ENCODE measurements at places on chromosomes 11 and 22. TPM values are rescaled to one million over a fixed set of nuclear protein-coding genes. Genes with fewer than 3 reads are reported as not detected.
A peak's percentile ranks its signal among the peaks of the same experiment; 100 is the strongest.

DNA sequence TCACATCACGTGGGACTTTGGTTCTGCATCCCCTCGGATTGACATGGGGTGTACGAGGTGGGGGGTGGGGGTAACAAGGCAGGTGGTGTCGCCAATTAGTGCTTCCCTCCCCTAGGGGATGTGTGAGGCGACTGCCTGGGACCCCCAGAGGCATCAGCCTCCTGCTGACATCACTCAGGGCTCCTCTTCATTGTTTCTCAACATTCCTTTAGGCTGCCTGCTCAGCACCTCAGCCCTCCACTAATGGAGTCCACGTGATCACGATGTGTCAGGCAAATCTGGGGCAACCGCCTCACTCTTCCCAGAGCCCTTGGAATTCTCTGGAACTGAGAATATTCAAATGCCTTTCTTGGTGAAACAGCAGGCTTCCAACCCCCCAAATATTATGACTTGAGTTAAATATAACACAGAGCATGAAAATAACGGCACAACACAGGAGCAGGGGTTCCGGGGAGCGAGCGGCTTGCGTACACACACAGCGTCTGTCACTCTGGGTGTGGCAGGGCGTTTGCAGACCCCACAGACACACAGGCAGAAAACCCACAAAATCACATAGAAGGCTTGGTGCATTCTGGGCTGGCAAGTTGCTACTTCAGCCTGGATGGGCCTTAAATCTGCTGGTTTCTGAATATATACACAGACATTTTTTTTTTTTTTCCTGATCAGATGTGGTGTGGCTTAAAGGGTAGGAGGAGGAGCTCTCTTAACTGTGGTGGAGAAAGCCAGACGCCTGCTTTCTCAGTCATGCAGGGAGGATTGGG lies 170.1 kb upstream of the CADM1 start:
- DNase-seq, result no peak

Gene FLRT1
- 0.02 TPM for total RNA-seq

DNA sequence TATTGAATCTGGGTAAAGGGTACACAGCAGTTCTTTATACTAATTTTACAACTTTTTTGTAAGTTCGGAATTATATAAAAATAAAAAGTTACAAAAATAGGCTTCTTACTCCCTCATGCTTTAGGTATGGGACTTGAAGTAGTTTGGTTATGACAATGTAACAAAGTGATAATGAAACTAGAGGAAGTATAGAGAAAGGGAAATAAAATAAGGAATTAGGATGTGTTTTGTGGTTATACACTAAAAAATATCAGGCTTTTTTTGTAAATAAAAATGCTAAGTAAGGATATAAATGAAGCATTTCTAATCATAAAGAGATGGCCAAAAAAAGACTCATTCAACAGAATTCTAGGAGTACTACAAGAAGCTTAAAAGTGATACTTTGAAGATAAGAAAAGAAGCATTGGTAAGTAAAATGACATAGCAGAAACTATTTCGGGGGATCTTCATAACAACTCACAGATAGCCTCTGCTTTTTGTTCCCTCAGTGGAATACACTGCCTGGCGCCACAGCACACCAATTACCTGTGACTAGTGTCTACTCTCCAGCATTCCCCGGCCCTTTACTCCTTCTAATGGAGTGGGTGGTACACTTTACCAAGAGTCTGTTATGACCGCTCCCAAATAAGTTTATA lies 322.7 kb upstream of the PITPNB start:
- no peak for DNase-seq

DNA sequence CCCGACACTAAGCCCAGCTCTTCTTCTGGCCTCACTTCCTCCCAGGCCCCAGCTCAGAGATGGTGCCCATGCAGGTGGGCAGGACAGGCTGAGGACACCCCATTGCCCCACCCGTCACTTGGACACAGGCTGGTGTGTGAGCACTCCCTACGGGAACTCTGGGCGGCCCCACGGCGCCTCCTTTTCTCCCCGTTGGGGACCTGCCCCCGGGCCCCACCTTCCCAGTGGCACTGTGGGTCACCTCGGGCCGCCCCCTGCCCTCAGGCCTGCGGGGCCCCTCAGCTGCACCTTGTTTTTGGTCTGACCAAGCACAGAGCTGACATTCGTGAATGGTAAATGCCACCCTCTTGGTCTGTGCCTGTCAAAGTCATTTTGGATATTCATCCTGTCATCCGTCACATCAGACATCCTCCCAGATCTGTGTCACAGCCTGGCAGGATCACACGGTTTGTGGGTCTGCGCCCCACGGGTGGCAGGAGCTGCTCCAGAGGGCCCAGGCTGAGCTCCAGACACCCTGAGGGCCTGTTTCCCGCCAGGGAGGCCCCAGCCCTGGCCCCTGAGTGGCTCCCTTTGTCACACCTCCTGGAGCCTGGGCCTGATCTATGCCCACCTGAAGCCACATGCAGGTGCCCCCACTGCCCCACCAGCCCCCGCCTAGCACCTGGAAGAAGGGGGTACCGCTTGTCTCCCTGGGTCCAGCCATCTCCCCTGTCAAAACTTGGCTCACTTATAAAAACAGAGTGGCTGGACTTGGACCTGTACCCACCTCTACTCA lies 1188.5 kb downstream of the BRD1 start:
- no peak for DNase-seq

DNA sequence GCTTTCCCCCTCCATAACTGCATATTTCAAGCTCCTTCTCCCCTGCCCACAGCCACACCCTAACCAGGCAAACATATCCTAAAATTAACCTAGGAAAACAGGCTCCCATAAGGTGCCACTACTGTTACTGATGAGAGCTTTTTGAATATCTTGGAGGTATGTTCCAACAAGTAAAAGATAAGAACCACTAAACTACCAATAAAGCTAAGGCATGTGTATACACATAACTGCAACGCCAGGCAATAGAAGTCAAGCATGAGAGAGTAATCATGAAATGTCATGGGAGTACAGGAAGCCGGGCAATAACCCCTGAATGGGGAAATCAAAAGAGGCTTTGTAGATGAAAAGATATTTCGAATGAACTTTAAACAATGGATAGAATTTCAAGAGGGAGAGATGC lies 9.3 kb downstream of the MMP13 start:
- no peak for DNase-seq

Gene LARGE1
- total RNA-seq, result 3.4 TPM

GRCh38 chr11:29482510-29482909 lies 534.3 kb downstream of the KCNA4 start:
- no peak for DNase-seq

DNA sequence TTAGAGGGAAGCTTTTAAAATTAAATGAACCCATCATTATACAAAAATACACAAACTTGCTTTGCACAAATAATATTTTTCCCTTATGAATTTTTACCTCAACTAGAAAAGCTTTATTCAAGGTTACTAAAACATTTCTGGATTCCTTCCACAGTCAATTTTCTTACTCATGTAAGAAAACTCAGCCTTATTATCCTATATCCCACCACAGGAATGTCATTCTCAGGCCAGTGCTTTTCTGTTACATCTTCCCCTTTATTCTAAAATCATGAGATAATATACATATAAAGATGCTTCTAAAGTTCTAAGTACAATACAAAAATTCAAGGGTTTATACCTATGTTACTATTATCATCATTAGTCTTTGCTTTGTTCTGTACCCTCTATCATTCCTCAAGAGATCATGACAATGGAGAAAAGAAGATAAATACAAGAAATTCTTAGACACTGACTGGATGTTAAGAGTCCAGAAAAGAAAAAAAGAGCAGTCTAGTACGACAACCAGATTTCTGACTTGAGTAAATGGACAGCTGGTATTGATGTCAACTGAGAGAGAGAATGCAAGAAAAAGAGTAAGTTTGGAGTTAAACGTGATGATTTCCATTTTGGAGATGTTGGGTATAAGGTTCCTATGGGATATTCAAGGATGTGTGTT lies 60.3 kb downstream of the MTMR2 start:
- peak; percentile 44 for DNase-seq

Gene PAK1
- 31.6 TPM for total RNA-seq

- DNase-seq, result no peak
Measured at GRCh38 chr22:19779685-19780268, 19.2 kb downstream of the TBX1 start.

DNA sequence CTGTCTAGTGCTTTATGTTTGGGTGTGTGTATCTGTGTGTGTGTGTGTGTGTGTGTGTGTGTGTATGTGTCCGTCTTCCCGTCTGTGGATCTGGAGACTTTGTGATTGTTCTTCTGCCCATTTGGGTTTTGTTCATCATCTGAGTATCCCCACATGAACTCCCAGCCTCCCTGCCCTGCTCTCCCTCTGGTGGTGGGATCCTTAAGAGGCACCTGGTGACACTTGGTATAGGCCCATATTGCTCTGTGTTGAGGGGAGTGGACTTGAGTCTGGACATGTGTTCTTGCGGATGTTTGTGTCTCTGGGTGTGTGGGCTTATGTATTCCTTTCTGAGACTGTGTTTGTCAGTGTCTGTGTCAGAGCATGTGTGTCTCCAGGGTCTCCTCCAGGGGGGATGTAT lies 15.3 kb downstream of the RCOR2 start:
- DNase-seq, result no peak

DNA sequence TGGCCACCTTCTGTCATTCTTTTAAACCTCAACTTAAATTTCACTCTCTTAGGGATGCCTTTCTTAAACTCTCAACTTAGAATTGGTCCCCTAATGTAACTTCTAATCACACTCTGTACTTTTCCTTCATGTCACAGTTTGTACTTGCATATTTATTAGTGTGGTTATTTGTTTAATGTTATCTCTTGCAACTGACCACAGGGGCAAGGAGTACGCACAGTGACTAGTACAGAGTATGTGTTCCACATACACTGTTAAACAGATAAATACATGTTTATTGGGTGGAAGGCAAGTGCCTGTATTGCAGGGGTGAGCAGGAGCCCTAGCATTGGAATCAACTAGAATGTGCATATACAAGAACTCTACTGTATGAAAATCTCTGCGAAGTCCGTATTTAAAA lies 554.0 kb downstream of the INSC start:
- DNase-seq, result no peak

DNA sequence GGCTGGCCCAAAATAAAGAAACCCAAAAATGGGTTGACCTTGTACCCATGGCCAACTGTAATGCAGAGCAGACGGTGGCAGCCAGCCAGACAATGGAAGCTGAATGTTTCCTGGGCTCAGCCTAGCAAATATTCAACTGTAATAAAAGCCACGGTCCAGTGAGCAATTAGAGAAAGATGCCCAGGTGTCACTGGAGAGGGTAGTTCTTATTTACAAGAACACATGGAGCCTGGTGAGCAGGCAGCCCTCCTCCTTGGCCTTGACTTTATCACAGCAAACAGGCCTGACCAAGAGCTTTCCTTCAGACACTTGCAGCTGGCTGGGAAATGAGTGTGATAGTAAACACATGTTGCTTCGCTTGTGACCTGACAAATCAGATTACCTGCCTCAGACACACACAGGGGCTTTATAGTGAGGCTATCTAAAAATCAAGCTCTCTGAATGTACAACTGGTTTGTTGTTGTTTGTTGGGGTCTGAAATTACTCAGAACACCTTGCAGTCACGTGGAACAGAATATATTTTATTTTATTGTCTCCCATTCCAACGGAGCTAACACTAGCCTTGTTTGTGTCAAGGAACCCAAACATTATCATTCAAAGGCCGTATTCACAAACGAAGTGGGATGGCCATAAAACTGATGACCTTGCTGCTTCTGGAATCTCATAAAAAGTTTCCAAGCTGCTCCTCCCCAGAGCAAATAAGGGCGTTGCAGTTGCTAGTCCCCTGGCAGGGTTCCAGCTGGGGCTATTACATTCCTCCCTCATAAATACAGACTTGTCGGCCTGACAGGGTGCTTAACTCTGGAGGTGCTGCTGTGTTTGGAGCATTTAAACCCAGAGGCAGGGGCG lies 161.1 kb downstream of the BBOX1 start:
- peak; percentile 96 for DNase-seq

Gene FGF3
- total RNA-seq, result not detected

DNA sequence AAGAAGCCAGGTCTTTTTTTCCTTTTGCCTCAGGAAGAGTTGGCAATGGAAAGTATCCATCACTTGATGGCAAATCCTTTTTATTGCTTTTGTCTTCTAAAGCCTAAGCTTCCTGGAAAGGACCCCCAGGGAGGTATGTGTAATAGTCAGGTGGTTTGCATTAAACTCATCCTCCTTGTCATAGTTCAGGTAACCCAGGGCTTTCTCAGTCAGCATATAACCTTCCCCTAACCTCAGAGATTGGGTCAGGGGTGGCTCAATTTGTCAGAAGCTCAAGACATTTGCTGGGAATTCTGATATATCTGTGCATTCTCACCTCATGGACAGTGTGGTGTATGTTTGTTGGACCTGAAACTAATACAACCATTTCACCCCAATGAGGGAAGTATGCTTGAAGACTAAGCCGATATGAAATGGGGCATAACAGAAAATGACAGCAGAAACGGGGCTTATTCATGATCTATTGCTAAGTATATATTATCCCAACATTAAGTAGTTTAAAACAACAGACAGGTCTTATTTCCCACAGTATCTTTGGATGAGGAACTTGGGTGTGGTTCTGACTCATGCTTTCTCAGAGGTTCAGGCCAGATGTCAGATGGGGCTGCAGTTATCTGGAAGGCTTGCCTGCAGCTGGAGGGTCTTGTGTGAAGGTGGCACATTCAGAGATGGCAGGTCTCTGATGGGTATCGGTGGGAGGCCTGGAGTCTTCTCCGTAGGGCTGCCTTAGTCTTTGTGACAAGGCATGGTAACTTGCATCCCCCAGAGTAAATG lies 135.8 kb upstream of the SPON1 start:
- peak; percentile 24 for DNase-seq
